ENCODE measurements at places on chromosomes 11 and 22.
A peak's percentile ranks its signal among the peaks of the same experiment; 100 is the strongest.

DNA sequence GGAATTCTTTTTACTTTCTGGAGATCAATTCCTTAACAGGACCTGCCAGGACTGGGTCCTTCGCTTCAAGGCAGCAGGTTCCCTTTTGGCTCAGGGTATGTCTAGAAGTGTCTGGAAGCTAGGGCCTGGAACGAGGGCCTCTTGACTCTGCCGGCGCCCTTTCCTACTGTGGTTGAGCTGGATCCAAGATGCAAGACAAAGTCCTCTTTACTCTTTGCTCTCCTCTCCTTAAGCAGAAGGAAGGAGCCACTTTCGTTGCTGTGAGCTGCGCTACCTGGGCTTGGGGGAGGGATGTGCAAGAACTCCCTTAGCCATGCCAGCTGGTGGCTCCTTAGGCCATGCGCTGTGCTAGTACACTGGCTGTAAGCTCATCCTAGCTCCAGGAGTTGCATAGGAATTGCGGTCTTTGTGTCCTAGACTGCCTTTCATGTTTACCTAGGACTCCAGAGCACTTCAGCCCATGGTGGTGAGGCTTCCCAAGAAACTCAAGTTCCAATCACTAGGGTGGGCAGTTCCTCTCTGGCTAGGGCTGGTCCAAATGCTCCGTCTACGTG is 18.1 kb downstream of the GLB1L2 start:
- DNase-seq = no peak

DNA sequence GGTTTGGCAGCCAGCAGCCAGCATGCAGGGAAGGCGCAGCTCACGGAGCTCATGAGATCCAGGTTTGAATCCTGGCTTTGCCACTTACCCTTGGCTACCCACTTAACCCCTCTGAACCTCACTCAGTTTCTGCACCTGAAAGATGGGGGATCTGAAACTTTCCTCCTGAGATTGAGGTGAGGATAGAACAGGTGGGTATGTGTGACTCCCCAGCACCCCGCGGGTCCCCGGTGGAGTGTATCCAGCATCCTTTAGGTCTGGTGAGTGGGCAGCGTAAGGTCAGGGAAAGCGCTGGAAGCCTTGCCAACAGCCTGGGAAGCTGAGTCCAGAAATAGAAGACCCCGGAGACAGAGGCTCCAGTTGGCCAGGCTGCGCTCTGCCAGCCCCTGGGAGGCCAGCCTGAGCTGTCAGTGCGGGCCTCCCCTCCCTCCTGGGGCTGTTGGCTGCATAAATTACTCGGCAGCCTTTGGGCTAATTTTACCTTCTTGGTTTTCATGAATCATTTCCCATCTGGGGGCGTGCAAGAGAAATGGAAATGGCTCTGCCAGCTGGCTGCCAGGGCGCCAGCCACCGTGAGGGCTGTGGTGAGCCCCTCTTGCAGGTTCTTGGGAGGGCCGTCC is 17.6 kb downstream of the PRDM11 start:
- DNase-seq = no peak

DNA sequence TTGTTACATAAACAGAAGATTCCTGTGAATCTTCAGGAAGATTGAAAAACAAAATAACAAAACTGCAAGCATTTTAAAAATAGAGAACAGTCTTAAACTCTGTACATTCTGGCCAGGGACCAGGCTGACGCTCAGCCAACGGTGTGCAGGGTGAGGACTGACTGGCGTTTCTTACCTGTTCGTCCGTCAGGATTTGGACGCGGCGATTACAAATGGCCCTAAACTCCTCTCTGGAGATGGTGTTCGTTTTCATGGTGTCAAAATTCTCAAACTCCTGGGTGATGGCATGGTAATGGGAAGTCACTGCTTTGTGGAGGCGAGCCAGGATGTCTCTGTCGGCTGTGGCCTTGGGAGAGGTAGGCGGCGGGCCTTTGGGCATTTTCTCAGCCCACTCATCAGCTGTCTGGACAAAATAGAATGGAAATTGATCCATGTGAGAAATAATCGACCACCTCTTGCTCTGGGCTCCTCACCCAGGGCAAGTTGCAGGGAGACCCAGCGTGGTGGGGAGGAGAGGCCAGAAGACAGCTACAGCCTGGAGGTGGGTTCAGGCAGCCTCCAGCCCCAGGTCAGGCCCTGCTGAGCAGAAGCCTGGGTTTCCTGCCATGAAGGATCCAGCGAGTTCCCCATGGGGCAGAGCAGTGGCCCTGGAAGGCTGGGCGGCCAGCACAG is 143.0 kb downstream of the MPPED1 start:
- DNase-seq = no peak

DNA sequence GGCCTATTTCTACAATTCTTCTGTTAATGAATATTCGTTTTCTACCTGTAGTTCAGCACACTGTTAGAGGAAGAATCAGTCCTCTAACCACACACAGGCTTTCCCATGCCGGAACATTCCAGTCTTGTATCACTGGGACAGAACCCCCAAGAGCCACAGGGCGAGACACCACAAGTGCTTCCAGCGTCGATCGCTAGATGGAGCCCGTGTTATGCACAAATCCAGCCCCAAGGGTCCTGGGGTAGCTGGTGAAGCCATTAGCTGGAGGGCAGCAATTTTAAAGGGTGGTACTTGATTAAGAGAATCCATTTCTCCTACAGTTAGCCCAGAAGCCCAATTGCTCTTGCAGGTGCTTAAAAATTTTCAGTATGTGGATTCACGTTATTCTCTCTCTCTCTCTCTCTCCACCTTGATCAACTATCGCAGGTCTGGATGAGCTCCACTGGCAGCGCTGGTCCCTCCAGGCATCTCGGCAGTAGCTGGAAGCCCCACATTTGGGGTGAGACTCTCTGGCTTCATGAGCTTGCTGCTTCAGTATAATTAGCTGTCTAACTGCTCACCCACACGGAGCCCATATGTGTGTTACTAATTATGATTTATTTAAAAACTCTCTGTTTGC is 148.2 kb upstream of the SNX19 start:
- peak; percentile 37 for DNase-seq

DNA sequence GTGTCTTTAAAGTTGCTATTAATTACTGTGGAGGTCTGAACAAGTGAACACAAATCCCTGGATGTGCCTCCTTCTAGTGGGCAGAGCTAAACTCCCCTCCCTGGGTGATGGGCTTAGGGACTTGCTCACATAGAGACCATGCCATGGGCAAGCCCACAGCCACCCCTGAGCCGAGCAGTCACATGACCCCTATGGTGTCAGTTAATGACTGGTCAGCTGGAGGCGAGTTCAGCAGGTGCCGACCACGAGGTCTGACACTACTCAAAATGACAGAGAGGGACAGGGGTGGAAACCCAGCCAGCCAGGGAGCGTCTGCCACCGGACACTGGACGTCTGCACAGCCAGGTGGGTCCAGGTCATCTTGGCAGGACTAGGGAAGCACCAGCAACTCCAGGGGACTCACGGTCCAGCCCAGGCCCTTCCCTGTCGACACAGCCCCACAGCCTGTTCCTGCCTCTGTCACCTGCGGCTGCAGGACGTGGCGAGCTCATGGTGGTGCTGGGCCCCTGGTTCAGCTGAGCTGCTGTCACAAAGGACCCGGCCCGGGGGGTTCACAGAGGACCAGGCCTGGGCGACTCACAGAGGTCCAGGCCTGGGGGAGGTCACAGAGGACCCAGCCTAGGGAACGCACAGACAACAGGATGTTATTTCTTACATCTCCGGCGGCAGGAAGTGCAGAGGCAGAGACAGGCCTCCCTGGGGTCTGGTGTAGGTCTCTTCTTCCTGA is 135.0 kb downstream of the BRD1 start:
- DNase-seq = no peak

GRCh38 chr22:17769013-17769715 is 5.1 kb downstream of the BID start:
- no peak for DNase-seq

GRCh38 chr22:24159650-24160049 is 21.6 kb upstream of the SUSD2 start:
- DNase-seq = no peak

GRCh38 chr11:35260342-35260985 is 121.5 kb downstream of the CD44 start:
- DNase-seq = peak; percentile 63

DNA sequence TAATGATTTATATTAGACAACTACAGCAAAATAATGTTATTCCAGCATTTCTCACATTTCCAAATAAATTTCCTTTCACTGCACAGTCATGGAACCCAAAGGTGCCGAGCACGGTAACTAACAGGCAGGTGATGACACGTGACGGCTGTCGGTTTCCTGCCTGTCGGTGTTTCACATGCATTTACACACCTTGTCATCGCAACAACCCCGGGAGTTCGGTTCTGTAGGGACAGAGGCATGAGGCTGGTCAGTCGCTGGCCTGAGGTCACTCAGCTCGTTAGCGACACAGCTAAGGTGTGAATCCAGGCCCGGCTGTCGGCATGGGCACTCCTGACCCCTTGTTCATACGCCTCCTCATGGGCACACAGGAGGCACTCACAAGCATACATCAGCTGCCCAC is 9.9 kb downstream of the DNAL4 start:
- no peak for DNase-seq

- DNase-seq = no peak
Measured at GRCh38 chr11:77730789-77731188, 89.7 kb downstream of the RSF1 start.
